Muscle of leg (tissue), 16 donors: ENCODE measurements at places on chromosomes 16 and 17. TPM values are rescaled to one million over a fixed set of nuclear protein-coding genes. Genes with fewer than 3 reads are reported as not detected.

Gene SYNGR3
- 0.93 TPM for total RNA-seq

Gene ZACN
- total RNA-seq: 0.04 TPM

Gene ENO3
- 1,492 TPM for total RNA-seq

Gene TMC5
- 0.04 TPM for total RNA-seq

Gene TEKT5
- total RNA-seq: 0.13 TPM
